ENCODE measurements at places on chromosomes 5 and 9. TPM values are rescaled to one million over a fixed set of nuclear protein-coding genes. Genes with fewer than 3 reads are reported as not detected.

FABP6 gene
- 2.9 TPM for total RNA-seq

CTNND2 gene
- not detected for total RNA-seq

AGXT2 gene
- not detected for total RNA-seq

GRCh38 chr9:36382484-36382883 is 17.6 kb downstream of the RNF38 start:
- no peak for DNase-seq

DNA sequence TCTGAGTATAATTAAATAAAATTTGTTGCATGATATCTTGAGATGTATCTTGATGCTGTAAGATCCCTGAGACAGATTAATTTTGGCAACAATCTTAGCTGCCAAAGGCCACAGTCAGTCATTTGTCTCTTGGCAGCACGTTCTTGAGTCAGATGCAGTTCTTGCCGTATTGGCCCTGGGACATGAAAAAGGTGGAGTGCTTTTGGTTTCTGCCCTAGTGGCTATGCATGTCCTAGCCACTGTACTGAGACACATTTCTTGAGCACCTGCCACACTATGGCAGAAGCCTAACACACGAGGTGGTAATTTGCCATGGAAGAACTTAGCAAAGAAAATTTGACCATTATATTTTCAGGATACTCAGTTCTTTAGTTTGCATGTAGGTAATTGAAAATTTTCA is 45.0 kb upstream of the PHF2 start:
- peak; percentile 15 for DNase-seq
